ENCODE measurements at places on chromosomes 7 and 10. TPM values are rescaled to one million over a fixed set of nuclear protein-coding genes. Genes with fewer than 3 reads are reported as not detected.

- DNase-seq, result peak; percentile 76
Measured at GRCh38 chr7:2566890-2567678, 8.3 kb downstream of the IQCE start.

- peak; percentile 90 for DNase-seq
Measured at GRCh38 chr7:40717242-40717641, 582.4 kb downstream of the SUGCT start.

The NANOS1 gene
- total RNA-seq, result 1.5 TPM

DNA sequence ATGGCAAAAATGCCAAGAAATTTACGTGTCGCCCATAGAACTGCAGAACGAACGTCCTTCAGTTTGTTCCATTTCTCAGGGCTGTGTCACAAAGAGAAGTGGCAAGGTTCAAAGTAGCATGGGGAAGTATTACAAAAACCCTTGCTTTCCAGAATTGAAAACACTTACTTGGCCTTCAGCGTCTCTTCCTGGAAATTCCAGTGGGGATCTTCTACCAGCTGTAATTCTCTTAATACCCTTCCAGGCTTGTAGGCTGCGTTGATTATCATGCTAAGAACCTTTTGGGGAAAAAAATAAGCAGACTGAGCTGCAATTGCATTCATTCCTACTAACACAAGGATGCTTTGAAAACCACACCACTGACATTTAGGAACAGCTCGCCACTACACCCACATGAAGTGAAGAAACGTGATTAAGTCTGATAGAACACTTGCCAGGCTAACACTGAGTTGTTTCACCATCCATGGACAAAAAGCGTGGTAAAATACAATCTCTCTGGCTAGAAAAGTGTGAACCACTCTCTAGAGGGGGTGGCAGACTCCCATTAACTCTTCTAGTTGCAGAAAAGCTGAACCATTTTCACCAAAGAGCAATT, 222.3 kb downstream of the SFMBT2 start:
- DNase-seq, result no peak

DNA sequence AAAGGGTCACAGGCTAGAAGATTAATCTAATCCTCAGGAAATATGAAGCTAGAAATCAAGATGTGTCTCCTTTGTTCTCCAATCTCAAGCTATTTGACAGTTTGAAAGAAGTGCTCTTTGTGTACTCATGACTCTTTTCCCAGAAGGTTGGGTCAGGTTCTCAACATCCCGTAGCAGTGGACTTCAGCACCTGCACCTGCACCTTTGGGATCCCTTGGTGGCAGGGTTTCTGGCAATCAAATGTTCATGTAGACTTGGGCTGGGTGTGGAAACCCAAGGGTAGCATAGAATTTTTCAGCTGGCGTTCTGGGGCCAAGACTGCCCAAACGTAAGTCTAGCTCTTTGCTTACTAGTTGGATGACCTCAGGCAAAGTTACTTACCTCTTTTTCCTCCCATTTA, 134.4 kb downstream of the ADRA2A start:
- DNase-seq, result no peak

The GHRHR gene
- 1.2 TPM for total RNA-seq

- no peak for DNase-seq
Measured at GRCh38 chr7:69820479-69821192, 222.4 kb downstream of the AUTS2 start.

DNA sequence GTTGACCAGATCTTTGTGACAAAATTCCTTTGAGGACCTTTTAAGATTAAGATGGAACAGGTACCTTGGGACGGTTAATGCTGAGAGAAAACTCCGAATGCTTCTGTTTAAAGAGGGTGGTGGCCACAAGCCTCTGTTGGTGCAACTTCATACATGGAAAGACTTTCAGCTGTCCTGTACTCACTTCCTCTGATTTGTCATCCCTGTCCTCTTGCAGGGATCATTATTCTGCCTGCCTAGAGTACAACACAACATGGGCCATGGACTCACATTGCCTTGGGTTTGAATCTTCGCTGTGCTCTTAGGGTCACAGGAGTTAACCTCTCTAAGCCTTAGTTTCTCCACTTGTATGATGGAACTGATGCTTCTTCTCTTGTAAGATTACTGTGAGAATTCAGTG, 75.1 kb downstream of the ENTPD1 start:
- no peak for DNase-seq

The TLX1 gene
- total RNA-seq, result not detected

- DNase-seq, result no peak
Measured at GRCh38 chr7:111492234-111492633, 70.1 kb downstream of the IMMP2L start.

DNA sequence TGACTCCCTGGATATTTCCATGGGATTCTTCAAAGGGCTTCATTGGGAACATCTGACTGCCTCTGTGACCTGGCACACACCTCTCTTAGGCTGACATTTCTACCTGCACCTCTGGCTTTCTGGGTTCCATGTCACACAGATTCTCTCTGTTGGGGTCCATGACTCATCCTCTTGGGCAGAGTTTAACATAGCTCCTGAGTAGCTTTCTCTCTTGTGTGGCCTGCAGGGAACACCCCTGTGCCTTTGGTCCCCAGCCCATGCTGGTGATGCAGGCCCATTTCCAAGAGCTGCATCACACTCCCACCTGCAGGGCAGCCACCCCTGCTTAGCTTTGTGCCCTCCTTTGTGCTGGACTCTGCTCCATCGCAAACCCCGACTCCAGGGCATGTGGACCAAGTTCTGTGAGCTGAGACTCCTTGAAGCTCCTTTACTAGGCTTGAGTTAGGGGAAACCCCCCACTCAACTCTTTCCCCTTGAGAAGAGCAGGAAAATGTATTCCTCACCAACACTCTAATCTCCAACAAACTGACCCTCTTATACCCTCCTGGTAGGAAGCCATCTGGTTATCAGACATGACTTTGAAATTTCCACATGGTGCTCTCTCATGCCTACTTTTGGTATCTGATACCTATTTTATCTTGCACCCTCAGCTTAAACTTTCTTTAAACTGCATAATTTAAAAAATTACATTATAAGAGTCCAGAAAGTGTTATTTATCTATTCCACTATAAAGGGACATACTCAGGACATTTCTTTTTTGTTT, 93.3 kb downstream of the ZNF777 start:
- no peak for DNase-seq

- DNase-seq, result no peak
Measured at GRCh38 chr10:122957474-122957873, 3.4 kb upstream of the C10orf88 start.

The FLNC gene
- total RNA-seq, result 440 TPM

The ACBD7 gene
- total RNA-seq, result not detected

DNA sequence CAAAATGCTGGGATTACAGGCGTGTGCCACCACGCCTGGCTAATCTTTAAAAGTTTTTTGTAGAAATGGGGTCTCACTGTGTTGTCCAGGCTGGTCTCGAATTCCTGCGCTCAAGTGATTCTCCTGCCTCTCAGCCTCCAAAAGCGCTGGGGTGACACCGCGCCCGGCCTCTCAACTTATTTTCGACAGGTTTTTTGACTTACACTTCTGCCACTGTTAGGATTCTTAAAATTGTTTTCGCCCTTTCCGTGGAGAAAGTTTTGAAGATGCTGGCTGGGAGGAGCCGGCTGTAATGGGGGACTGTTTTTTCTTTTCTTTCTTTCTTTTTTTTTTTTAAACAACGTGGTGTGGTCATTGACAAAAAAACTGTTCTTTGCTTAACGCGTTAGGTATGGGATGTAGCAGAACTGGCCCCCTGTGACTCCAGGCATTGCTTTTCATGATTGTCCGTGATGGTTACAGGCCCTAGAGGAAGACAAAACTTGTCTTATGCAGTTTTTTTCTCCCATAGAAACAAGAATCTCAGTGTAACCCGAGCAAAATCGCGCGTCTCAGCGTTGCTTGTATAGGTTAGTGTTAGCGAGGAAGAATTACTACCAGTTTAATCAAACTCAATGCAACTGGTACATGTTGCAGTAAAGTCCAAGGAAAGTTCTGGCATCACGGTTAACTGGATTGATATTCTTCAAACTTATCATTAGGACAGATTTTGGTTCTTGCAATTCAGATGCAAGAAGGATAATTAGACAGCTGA, 72.2 kb downstream of the DAGLB start:
- DNase-seq, result no peak

- no peak for DNase-seq
Measured at GRCh38 chr7:4052130-4052529, 630.0 kb upstream of the FOXK1 start.

The ZKSCAN1 gene
- total RNA-seq, result 53.1 TPM

GRCh38 chr10:132489704-132490534, 47.7 kb upstream of the INPP5A start:
- peak; percentile 54 for DNase-seq

GRCh38 chr7:94348142-94348541, 46.6 kb upstream of the COL1A2 start:
- DNase-seq, result no peak

- no peak for DNase-seq
Measured at GRCh38 chr10:100615241-100615640, 79.5 kb downstream of the HIF1AN start.

The PDE6C gene
- total RNA-seq, result not detected

GRCh38 chr10:36116040-36116439, 473.9 kb upstream of the FZD8 start:
- DNase-seq, result no peak

- DNase-seq, result no peak
Measured at GRCh38 chr7:79414910-79415309, 38.6 kb downstream of the MAGI2 start.

The CAV1 gene
- total RNA-seq, result 226 TPM

The LLCFC1 gene
- total RNA-seq, result not detected

DNA sequence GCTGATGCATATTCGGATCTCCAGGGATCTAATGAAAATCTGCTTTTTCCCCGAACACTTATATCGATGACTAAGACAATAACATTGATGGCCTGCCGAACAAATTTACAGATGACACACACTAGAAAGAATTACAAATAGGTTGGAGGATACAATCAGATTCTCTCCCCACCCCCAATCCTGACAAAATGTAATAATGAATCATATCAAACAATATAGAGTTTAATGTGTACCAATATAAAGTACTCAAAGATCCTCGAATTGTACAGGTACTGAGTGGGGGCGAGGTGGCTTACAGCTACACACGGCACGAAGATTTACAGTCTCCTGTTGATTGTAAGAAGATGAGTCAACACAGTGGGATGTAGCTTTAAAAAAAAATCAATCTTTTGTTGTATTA, 182.7 kb upstream of the MKLN1 start:
- DNase-seq, result no peak

DNA sequence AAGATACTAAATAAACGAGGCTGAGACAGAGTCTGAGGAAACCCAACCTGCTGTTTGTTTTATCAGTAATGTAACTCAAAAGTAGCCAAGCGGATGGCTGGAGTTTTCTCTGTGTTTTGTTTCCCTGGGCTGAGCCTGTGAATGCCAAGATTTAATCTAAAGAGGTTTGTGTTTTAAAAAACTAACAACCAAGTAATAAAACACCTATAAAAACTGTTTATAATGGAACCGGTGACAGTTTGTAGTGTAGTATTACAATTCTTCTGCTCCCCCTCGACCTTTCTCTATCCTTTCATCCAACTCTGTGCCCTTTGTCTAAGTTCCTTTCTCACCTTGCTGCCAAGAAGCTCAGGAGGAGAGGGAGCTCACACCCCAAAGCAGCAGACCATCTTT, 2.6 kb upstream of the KAT6B start:
- no peak for DNase-seq

The SP8 gene
- not detected for total RNA-seq

DNA sequence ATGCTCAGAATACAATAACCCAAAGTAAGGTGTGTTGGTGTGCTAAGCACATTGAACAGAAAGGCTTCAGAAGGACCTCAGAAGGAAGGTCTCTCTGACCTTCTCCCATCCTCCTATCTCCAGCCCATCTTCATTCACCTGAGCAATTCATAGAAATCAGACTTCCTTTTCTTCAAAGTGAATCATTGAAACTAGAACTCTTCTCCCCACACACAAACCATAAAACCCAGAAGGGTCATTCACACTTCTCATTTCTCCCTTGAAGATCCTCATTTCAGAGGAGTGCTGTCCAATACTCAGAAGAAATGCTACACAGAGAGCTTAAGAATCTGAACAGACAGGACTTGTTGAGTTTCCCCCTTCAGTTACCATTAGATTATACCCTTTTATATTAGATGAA, 89.5 kb downstream of the VWDE start:
- no peak for DNase-seq

GRCh38 chr7:86706406-86706805, 62.7 kb downstream of the GRM3 start:
- no peak for DNase-seq

- peak; percentile 60 for DNase-seq
Measured at GRCh38 chr7:128189231-128189930, 51.7 kb upstream of the LEP start.

DNA sequence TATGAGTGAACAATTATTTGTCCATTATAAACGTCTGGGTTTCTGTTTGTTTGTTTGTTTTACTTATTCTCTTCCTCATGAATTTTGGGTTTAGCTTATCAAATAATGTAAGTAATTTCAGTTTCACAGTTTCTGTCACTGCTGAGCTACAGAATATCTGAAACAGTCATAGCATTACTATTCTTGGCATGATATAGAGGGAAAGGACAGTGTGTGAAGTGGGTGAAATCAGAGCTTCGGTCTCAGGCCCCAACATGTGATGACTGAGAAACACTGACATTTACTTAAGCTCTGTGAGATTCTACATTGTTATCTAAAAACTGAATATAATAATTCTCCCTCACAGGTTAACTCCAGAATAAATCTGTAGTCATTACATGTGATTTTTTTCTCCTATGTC, 8.8 kb upstream of the OR6V1 start:
- no peak for DNase-seq

The MUC3A gene
- total RNA-seq, result 0.74 TPM

The XRCC2 gene
- 0.43 TPM for total RNA-seq

DNA sequence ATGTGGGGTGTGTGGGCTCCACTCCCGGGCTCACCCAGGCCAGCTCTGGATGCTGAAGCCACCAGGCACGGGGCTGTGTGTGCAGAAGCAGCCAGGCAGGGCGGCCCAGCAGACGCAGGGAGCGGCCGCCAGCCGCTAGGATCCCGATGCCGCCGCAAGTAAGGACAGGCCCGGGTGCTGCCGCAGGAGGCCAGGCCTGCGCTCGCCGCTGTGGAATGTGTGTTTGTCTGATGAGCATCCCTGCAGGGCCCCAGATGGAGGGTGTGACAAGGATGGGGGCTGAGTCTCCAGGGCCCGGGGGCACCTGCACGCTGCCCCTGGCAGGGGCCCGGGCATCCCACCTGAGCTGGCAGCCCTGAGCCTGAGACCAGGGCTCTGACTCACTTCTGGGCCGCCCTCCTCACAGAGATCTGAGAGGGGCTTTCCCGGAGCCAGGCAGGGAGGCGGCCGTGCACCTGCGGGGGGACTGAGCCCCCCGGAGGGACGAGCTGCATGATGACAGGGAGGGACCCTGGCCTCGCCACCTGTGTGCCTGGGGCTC, 101.5 kb downstream of the FOXL3 start:
- peak; percentile 76 for DNase-seq

DNA sequence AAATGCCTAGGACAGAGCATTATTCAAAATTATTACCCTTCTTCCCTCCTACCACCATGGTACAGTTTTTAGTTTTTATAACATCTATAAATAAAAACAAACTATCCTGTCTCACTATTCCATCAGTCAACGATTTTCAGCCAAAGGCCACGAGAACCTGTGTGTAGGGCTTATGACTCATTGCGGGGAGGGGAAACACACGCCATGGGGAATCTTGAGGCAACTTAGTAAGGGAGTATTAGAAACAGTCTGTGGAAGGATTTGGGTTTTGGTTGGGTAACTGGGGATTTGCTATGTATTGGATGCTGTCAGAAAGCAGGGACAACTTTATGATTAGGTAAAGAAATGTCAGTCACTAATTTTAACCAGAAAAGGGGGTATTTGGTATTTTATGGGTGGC, 14.7 kb downstream of the GPR141 start:
- DNase-seq, result no peak

- no peak for DNase-seq
Measured at GRCh38 chr10:93821051-93821772, 63.5 kb downstream of the LGI1 start.

The NUPR2 gene
- total RNA-seq, result not detected
